Calu3 (cell line): ENCODE measurements at places on chromosomes 1 and 21. TPM values are rescaled to one million over a fixed set of nuclear protein-coding genes. Genes with fewer than 3 reads are reported as not detected.

- DNase-seq, result no peak
Measured at GRCh38 chr1:115299266-115299665, 38.8 kb downstream of the NGF start.

- DNase-seq, result no peak
Measured at GRCh38 chr1:1989102-1989542, 14.5 kb downstream of the CFAP74 start.

- DNase-seq, result no peak
Measured at GRCh38 chr1:107870696-107871095, 94.3 kb downstream of the VAV3 start.

- no peak for DNase-seq
Measured at GRCh38 chr1:70093250-70093975, 112.0 kb downstream of the LRRC40 start.

DNA sequence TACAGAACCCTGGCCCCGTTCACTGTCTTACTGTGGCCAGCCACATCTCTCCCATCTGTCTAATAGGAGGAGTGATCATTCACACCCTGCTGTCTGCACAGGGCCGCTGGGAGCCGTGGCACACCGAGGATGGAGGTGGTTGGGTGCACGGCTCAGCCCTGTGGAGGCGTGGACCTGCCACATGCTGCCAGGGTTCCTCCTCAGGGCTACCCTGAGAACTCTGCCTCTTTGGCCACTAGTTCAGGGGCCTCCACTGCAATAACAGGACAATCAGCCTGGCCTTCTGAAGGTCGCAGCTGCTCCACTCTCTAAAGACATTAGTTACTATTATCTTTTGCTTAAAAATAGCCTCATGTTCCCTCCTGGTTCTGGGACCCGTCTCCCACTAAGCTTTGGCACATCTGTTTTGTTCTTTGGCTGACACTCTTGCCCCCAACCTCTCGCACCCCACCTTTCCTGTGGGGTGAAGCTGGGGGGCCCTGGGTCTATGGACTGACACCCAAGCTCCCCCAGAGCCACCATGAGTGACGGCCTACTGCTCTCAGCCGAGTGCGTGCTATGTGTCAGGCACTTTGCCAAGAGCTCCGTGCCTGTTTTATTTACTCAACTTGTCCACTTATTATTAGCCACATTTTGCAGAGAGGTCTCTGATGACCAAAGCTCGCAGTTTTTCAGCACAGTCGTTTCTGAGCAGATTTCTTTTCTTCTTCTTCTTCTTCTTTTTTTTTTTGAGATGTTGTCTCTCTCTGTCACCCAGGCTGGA, 66.3 kb downstream of the ARHGEF10L start:
- no peak for DNase-seq

DNA sequence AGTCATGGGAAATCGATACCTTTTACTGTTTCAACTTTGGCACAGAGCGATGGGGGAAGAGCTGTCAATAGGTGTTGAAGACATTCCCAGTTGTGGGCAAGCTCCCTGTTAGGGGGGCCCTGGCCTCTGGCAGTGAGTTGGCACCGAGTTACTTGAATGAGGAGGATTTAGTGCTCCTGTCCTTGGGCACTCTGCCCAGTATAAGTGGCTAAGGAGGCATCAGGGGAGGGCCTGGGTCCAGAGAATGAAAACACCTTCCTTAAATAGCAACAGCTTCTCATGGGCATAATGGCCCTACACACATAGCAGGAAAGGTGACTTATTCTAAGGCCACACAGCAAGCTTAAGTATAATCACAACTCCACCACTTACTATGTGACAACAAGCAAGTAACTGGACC, 664.4 kb downstream of the PTPRU start:
- no peak for DNase-seq

- DNase-seq, result no peak
Measured at GRCh38 chr1:5491207-5491904, 500.9 kb downstream of the NPHP4 start.

GRCh38 chr21:29540289-29540688, 241.6 kb downstream of the BACH1 start:
- DNase-seq, result no peak

- no peak for DNase-seq
Measured at GRCh38 chr1:16250524-16251251, 13.7 kb upstream of the CPLANE2 start.

DNA sequence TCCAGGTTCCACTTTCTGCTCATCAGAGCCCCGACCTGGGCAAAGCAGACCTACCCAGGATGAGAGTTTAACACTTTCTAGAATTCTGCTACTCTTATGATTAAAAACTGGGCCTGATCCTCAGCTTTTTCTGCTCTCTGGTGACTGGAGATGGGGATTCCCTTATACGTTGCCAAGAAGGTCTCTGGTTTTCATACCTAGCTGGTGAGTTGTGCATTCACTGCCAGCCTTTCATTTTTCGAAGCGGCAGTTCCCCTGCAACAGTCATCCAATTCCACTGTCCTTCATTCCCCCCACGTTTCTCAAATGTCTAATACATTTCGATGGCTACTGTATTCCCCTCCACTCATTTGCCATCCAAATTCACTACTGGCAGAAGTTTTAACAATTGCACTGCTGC, 135.3 kb downstream of the ADSS2 start:
- no peak for DNase-seq

GRCh38 chr1:246383239-246383589, 123.9 kb downstream of the SMYD3 start:
- DNase-seq, result no peak

DNA sequence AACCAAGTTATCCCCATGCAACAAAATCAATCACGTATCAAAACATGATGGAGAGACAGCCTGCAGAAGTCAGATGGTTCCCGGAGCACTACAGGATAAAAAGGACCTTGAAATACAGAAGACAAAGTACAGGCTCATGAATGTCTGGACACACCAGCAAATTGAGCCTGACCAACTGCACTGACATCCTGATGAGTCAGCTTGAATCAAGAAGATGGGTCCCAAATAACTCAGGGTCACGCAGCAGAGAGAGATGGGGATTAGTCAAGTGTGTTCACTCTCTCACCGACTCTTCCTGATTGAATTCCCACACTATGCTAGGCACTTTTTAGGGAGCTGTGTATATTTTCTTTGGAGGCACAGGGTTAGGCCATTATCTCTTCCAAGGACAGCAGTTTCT, 71.1 kb upstream of the DIRAS3 start:
- DNase-seq, result no peak

- no peak for DNase-seq
Measured at GRCh38 chr21:43658769-43659135, 536 bp downstream of the HSF2BP start.

DNA sequence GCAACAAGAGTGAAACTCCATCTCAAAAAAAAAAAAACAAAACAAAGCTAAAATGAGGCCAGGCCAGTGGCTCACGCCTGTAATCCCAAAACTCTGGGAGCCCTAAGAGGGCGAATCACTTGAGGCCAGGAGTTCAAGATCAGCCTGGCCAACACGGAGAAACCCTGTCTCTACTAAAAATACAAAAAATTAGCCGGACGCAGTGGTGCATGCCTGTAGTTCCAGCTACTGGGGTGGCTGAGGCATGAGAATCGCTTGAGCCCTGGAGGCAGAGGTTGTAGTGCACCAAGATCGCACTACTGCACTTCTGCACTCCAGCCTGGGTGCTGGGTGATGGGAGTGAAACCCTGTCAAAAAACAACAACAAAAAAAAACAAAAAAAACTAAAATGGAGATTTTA, 191.2 kb upstream of the SGIP1 start:
- no peak for DNase-seq

DNA sequence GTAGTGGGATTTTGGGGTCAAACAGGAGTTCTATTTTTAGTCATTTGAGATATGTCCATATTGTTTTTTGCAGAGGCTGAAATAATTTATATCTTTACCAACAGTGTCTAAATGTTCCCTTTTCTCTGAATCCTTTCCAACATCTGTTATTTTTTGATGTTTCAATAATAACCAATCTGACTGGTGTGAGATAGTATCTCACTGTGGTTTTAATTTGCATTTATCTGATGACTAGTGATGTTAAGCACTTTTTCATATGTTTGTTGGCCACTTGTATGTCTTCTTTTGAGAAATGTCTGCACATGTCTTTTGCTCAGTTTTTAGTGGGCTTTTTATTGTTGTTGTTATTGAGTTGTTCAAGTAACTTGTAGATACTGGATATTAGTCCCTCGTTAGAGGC, 1325.0 kb downstream of the BRINP3 start:
- DNase-seq, result no peak

The CSF3R gene
- not detected in 2 replicates for total RNA-seq

The CFAP74 gene
- not detected in 2 replicates for total RNA-seq

The DEPDC1 gene
- total RNA-seq, result 33.0 and 41.7 TPM in 2 replicates

The FABP3 gene
- total RNA-seq, result not detected in 2 replicates

The FCRL2 gene
- 0.14 and 0.47 TPM in 2 replicates for total RNA-seq

The FOXO6 gene
- 0.47 and 1.0 TPM in 2 replicates for total RNA-seq

The SLC6A17 gene
- 0.20 and 0.24 TPM in 2 replicates for total RNA-seq

The PHC2 gene
- 54.2 and 59.5 TPM in 2 replicates for total RNA-seq

The F11R gene
- 157 and 173 TPM in 2 replicates for total RNA-seq

The C1orf185 gene
- not detected in 2 replicates for total RNA-seq

The LPAR3 gene
- 13.2 and 14.0 TPM in 2 replicates for total RNA-seq

The PIK3R3 gene
- 17.4 and 21.4 TPM in 2 replicates for total RNA-seq
